MCF 10A (cell line): ENCODE measurements at places on chromosomes 6 and 20.

- no peak for DNase-seq
Measured at GRCh38 chr20:24630486-24631172, 161.2 kb downstream of the SYNDIG1 start.

- no peak for DNase-seq
Measured at GRCh38 chr6:148324297-148324985, 18.2 kb upstream of the SASH1 start.

- DNase-seq, result peak; percentile 57
Measured at GRCh38 chr6:40523505-40524172, 63.5 kb downstream of the LRFN2 start.

GRCh38 chr6:157517601-157518359, 136.8 kb downstream of the ZDHHC14 start:
- DNase-seq, result no peak

- no peak for DNase-seq
Measured at GRCh38 chr6:156309017-156309416, 468.2 kb upstream of the ARID1B start.

- DNase-seq, result no peak
Measured at GRCh38 chr20:21901470-21902275, 196.2 kb downstream of the PAX1 start.

GRCh38 chr6:162230147-162230752, 497.3 kb downstream of the PRKN start:
- DNase-seq, result no peak

- DNase-seq, result no peak
Measured at GRCh38 chr6:157944983-157945931, 36.4 kb upstream of the SYNJ2 start.
